ENCODE measurements at places on chromosomes 13 and 19.

DNA sequence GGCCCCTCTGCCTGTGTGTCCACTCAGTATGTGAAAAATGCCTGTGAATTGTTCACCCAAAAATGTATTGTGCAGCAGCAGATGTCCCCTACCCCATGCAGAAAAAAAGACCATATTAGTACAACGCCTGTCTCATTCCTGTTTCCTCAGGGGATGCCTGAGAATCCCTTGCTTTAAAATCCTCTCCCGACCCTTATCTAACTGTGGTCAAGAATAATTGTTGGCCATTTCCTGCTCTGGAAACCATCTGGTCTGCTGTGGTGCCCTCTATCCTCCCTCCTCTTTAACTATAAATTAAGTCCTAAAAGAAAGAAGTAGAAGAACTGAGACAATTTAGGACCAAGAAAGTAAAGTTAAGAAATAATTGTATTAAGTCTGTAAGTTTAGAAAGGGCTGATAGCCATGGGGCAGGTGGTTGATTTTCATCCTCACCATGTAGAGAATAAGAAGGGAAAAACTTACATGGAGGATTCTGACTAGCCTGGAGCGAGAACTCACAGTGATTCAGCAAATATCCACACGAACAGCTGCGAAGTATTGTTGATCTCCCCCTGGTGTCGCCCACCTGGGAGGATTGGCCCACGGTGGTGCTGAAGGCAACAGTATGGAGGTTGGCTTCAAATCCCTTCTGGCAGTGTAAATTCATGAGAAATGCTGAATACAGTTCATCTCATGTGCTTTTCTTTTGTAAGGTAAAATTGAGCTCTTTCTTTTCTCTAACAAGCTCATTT lies 85.6 kb downstream of the COL4A2 start:
- no peak for DNase-seq

DNA sequence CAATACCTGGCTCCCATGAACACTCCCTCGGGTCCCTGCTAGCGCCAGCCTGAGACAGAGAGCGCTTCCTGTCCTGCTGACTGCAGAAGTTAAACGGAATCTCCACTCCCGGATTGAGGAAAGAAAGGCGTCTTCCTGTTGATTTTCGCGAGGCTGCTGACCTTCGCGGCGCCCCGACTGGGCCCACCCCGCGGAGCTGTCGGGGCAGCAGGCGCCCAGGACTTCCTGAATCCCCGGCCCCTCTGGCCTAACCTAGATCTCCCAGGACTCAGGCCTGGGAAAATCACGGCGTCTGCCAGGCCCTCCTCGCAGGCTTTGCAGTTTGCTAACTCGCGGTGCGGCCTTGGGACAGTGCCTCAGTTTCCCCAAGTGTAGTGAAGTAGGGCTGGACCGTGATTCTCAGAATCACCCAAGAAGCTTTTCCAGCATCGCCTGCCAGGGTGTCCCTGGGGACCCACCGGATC lies 108.8 kb downstream of the KCTD15 start:
- no peak for DNase-seq

GRCh38 chr13:83907196-83907989 lies 25.1 kb upstream of the SLITRK1 start:
- no peak for DNase-seq

GRCh38 chr19:3644351-3645066 lies 17.9 kb upstream of the CACTIN start:
- peak; percentile 92 for DNase-seq

DNA sequence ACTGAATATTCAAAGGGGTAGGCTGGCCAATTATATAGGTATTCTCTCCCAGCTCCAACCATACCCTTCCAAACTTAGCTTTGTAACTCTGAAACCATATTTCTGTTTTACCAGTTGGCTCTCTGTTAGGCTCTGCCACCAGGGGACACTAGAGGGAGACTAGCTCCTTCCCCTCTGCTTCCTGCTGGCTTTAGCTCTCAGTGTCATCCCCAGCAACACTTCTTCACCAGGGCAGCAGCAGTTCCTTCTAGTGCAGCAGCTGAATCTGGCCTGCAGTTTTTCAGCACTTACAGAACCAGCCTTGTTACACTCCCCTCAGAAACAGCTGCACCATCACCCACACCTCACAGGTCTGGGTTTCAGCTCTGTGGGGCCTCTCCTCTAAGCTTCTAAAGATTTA lies 51.0 kb upstream of the DOCK9 start:
- DNase-seq: no peak

DNA sequence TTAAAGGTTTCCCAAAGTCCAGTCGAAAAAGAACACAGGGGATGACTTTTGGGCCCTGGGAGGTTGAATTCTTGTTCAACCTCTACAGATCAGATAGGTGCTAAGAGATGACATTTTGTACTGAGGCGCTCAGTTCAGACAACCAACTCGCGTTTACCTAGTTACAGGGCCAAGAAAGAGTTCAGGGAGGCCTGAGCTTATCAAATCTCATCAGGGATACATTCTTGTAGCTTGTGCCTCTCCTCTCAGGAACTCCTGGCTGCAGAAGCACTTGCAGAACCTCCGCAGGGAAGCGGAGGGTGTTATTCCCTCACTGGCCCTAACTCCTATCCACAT lies 825 bp downstream of the ZNF776 start:
- DNase-seq: no peak

Measured in nucleus accumbens (tissue), 56 donors.